OCI-LY7 (cell line): ENCODE measurements at places on chromosomes 2 and 18.

GRCh38 chr2:18987592-18988073 lies 370.8 kb downstream of the OSR1 start:
- no peak for DNase-seq

DNA sequence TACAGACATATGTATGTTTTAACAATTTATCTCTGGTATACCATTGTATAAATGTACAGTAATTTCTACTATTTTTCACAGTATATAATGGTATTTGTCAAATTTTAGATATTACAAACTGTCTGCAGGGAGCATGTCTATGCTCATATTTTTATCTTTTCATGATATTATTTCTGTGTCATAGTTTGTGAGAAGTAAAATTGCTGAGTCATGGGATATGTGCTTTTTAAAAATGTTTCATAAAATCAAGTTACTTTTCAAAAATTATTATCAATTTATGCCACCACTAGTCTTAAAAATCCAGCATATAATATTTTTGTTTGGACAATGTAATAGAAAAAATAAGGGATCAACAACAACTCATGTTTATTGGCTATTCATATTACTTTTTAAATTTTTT lies 9.1 kb upstream of the ZNF804A start:
- no peak for DNase-seq

DNA sequence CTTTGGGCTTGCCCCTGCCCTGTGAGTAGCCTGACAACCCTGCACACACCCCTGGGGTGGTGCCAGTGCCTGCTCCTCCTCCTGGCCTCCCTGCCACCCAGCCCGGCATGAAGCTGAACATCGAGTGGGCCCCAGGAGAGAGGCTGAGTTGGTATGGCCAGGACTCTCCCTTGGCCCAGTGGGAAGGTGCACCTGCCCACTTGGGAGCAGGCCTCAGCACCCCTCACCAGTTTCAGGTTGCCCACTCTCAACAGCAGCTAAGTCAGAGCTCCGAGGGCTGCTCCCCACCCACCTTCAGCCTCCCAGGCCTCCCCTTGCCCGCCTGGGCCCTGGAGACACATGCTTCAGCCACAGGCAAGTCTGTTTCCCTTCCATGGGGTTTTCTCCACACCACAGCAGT lies 203.1 kb downstream of the KLHL29 start:
- no peak for DNase-seq

GRCh38 chr2:231053846-231054245 lies 2.8 kb upstream of the PSMD1 start:
- DNase-seq: no peak

GRCh38 chr18:36454245-36454644 lies 156.7 kb downstream of the FHOD3 start:
- DNase-seq: no peak

- DNase-seq: no peak
Observed at GRCh38 chr2:230827774-230828271, 36.9 kb upstream of the ITM2C start.

- no peak for DNase-seq
Observed at GRCh38 chr2:54267577-54267976, 11.5 kb upstream of the TSPYL6 start.

DNA sequence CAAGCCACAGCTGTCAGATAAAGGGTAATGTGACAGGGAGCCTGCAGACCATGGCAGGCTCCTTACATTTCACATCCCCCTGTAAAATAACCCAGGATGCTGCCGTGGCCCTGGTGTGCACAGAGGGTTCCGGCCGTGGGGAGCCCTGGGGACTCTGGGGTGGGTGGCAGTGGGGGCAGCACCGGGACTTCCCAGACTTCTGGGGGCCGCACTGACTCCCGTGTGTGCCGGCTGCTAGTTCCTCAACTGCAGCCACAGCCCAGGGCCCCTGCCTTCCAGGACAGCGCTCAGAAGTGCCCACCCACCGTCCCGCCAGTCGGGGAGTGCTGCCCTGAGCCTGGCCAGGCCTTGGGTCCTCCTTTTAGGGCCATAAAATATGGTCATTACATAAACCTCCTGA lies 56.5 kb downstream of the CIB4 start:
- DNase-seq: no peak

DNA sequence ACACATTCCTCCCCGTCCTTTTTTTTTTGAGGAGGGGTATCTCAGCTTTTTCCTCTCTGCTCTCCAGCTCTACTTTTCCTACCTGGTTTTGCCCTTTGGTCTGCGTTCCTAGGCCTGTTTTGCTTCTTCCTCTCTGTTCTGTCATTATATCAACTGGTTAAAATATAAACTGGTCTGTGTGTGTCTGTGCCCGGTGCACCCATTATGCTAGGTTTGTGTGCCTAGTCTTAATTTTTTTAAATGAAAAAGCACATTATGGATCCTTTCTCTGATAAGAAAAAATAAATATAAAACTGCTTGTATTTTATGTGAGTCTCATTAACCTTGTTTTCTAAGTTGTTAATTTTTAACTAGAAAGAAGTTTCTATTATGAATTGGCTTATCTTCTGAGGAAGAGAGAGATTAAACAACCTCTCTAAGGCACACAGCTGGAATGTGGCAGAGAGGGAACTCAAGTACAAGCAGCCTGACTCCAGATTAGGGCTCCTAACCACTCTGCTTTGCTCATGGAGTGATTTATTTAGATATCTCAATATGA lies 17.4 kb downstream of the SLC38A11 start:
- no peak for DNase-seq

DNA sequence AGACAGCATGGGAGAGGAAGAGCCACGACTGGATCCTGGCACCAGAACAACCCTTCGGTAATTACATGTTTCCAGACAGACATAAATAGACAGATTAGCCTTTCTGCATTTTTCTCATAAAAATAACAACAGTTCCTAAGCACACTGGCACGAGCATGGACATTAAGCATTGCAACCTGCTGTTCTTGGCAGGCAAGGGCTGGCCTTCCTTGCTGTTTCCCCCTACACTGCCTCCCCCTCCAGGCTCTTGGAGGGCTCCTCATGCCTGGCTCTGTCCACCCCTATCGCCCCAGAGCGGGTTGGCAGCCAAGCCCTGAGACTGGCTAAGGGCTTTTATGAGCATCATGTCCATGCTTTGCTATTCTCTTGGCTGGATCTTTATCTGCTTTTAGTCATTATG lies 89.6 kb downstream of the TTC32 start:
- DNase-seq: no peak

- DNase-seq: peak; percentile 68
Observed at GRCh38 chr2:196750977-196751631, 48.4 kb downstream of the GTF3C3 start.

GRCh38 chr2:64658269-64658668 lies 4.6 kb upstream of the SERTAD2 start:
- peak; percentile 93 for DNase-seq

GRCh38 chr2:112000399-112001135 lies 54.5 kb upstream of the TMEM87B start:
- no peak for DNase-seq

DNA sequence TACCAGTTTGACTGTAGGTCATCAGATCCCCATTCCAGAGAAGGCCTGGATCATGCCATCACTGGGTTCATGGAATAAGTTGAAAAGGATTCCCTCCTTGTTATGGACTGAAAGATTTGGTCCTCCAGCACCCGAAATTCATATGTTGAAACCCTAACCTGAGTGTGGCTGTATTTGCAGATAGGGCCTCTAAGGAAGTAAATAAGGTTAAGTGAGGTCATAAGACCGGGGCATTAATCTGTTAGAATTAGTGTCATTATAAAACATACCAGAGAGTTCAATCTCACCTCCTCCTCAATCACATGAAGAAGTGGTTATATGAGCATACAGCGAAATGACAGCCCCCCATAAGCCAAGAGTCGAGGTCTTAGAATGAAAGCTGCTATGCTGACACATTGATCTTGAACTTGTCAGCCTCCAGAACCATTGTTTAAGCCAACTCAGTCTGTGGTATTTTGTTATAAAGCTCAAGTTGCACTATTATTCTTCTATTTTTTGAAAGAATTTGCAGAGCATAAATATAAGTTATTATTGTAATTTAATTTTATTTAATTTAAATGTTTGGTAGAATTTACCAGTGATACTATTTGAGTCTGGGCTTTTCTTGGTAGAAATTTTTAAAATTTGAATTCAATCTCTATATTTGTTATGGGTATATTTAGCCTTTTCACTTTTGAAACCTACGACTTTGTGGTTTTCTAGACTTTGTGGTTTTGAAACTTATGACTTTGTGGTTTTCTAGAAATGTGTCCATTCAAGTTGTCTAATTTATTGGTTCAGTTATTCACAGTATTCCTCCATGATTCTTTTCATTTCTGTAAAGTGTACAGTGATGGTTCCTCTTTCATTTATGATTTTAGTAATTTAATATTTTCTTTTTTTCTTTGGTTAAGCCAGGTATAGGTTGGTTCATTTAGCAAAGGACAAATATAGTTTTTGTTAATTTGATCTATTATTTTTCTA lies 1206.7 kb upstream of the CDH2 start:
- no peak for DNase-seq

DNA sequence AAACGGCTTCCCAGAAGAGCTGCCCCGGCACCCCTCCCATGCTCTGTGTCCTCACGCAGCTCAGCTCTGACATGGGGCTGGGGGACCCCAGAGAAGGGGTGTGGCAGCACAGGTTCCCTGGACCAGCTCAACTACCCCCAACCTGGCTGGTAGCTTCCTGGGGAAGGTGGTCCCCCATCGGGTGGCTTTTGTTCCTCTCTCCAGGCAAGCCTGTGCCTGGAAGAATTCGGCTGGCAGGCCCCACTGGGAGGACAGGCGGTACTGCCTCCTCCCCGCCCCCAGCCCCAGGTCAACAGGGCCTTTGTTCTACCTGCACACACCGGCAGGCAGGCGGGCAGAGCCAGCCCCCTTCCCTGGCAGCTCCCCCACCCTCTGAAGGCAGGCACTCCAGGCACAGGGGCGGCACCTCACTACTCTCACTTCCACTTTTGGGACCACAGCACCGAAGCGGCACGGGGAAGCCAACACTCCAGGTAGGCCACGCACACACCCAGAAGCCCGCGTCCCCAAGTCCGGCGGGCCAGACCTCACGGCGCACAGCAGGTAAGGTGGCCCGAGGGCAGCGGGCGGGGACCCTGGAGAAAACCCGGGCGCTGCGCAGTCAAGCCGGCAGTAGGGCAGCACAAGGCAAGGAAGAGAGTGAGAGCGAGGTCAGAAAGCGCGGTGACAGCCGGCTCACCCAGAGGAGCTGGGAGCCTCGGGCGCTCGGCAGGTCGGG lies 1.3 kb downstream of the HS6ST1 start:
- DNase-seq: peak; percentile 80

DNA sequence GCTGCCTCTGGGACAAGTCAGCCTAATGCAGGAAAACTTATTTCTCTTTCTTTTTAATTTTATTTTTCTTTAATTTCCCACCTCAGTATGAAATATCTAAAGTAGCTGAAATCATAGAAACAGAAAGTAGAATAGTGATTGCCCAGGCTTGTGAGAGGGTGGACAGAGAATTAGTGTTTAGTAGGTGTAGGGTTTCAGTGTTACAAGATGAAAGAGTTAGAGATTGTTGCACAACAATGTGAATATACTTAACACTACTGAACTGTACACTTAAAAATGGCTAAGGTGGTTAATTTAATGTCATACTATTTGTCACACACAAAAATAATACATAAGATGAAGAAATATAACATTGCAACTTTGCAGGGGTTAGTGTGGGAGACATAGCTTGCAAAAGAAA lies 80.8 kb downstream of the NAT8 start:
- DNase-seq: no peak

DNA sequence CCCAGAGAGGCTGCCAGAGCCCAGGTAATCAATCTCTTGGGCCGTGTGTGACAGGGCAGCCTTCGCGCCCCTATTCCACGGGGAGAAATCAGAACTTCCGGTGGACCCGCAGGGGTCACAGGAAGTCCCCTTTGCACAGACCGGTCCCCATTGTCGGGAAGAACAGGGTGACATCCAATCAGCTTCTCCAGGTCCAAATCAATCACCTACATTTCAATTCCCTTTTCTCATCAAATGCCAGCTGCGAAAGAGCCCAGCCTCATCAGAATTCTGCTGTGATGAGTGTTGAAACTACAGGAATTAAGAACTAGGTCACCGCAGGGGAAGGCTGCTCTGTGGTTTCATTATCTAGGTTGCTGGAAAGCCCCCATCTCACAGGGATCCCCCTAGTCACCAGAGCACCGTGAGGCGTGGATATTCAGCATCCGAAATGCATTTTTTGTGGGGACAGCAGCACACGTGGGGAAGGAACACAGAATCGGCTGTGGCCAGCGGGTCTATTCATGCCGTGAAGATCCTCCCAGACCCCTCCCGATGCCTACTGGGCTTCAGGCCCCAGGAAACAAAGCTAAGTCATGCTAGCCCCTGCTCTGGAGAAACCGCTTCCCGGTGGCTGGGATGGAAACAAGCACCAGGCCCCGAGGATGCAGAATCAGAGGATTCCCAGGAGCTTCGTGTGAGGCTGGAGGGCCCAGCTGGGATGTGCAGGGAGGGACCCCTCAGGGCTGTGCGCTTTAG lies 193.7 kb upstream of the ID2 start:
- no peak for DNase-seq

- DNase-seq: no peak
Observed at GRCh38 chr18:74185860-74186259, 37.5 kb downstream of the TIMM21 start.

DNA sequence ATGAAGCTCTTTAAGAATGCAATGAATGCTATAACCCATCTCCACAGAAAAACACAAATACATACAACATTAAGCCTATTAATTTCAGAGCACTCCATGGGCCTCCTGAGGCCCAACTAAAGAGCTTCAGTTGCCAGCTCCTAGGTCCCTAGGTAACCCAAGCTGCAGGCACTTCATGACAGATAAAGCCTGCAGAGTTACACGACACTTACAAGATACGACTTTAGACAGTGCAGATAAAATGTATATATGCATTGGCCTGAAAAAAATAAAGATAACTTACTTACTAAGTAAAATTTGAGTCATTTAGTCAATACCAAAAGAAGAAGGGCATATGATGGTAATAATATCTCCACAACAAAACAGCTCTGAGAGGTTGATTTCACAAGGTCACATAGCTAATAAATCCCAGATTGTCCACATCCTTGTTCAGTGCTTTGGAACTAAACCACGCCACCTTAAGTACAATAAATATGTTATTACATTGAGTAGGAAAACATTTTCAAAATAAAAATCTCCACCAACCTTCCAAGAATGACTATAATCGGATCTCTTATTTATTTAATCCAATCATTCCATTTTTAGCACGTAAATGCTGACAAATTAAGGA lies 3.4 kb downstream of the MAP4K3 start:
- DNase-seq: no peak

DNA sequence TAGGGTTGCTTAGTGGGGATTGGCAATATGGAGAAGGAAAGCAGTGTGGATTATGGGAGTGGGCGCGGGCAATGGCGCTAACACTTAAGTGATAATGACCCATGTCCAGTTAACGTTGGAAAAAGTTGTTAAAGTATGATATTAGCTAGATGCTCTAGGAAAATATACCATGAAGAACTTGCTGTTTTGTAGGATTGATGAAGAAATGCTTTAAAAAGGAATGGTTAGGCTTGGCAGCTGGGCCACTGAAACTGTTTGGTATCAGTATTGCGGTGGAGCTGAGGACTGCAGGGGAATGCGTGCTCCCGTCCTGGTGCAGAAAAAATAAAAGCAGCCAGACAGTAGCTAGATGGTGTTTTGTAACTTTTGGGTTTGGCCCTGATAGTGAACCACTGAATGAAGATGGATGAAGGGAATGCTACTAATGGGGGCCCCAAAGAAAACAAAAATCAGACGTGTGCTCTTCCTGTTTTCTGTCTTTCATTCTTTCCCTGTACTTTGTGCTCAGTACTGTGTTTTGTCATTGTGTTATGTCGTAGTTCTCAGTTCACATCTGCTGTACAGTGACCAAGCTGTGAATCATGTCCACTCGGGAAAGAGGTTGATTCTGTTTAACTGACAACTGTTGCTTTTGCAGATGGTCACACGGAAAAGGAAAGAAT lies 999 bp downstream of the INSIG2 start:
- peak; percentile 4 for DNase-seq
